H9 (cell line): ENCODE measurements at places on chromosomes 7 and 10.

DNA sequence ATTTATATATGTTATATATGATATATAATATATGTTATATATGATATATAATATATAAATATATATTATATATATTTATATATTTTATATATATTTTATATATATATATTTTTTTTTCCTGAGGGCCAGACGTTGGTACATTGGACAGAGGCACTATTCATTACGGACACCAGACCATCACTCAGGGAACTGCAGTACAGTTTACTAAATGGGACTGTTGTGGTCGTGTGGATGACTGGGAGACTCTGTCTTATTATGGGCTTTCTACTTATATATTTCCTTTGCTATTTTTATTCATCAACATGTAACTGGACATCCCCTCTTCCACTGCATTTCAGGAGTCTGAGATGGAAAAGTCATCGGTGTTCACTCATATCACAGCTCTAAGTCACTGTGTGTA, 87.1 kb upstream of the PRKCQ start:
- no peak for DNase-seq

DNA sequence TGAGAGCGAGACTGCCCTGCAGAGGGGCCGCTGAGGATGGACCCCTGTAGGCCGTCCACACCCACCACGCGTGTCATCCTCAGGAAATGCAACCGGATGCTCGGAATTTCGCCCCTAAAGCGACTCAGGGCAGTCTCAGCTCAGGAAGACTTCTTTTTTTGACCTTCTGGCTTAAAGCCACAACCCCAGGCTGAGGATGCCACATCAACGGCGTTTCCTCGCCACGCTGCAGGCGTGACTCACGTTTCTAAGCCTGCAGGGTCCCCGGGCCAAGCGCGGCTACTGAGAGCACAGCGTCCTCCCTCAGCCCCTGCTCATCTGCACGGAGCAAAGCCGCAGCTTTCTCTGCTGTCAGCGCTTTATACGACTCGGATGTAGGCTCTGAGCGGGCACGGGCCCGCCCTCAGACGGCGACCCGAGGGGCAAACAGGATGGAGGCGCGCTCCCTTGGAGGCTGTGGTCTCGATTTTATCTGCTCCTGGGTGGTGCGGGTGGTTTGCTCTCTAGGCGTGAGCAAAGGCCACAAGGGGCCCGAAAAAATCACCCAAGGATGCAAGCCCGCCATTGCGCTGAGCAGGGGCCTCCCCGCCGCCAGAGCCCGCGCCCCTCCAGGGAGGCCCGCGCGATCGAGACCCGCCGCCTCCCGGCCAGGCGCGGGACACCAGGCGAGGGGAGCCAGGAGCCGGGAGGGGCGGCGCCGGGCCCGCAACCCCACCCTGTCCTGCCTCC, 726 bp upstream of the INSIG1 start:
- peak; percentile 49 for DNase-seq

GRCh38 chr10:83880252-83880791, 259.0 kb upstream of the GHITM start:
- no peak for DNase-seq

- DNase-seq = no peak
Observed at GRCh38 chr10:63618552-63618951, 97.4 kb downstream of the REEP3 start.

DNA sequence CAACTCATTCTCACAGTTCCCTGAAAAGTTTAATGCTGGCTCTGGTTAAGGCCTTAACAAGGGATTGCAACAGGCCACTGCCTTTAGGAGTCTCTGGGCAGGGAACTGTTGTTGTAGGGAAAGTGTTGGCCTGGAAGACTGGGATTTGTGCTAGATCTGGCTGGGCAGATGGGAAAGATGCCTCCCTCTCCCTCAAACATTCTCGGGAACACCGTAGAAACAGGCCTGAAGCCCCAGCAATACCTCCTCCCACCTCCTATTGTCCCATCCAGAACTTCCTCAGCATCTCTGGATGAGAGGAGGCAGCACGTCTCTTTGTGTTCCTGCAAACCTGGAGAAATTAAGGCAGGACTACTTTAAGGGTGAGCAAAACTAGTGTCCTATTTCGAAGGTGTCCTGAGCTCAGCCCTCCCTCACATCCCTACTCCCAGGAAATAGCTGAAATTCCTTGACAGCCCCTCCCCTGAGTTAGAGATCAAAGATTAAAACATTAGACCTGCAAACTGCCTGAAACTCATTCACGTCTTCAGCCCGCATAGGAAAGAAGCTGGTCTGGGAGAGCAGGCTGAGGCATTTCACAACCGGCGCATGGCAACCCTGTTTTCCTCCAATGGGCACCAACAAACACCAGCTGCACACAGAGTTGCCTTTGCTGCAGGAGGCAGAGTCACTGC, 10.9 kb upstream of the MAP3K8 start:
- peak; percentile 74 for DNase-seq
